ENCODE measurements at places on chromosomes 5 and 9.

- DNase-seq = no peak
Measured at GRCh38 chr5:172002310-172002709, 4.1 kb downstream of the FBXW11 start.

GRCh38 chr5:113166852-113167366, 190.3 kb downstream of the DCP2 start:
- DNase-seq = no peak

DNA sequence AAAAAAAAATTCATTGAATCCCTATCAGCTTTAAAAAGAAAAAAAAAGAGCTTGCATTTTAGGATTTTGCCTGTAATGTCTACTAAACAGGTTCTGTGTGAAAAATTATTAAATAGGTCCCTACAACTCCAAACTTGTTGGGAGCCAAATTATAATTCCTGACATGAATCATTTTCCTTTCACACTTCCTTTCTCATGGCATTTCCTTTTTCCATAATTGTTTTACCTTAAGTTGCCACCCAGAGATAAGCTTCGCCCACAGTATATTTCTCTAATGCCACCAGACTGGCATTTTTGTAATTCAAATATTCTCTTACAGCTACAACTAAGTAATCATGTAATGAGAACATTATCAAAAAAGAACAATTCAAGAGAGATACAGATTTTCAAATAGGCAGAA, 348.8 kb downstream of the EFNA5 start:
- no peak for DNase-seq

DNA sequence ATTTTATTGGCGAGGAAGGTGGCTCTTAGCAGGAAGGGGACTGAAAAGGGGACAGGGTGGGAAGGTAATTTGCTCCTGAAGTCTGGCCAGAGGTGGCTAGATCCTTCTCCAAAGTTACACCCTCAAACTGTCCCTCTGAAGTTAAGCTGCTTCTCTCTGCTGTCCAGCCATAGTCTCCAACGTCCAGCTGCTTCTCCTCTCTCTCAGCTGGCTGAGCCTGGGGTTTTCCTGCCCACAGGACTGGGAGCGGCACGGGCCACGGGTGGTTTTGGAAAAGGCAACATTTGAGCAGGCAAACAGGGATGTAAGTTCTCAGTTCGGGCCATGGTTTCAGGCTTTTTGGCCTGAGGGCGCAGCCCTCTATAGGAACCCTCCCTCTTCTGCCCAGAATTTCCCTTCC, 128.3 kb downstream of the YIPF5 start:
- DNase-seq = no peak

DNA sequence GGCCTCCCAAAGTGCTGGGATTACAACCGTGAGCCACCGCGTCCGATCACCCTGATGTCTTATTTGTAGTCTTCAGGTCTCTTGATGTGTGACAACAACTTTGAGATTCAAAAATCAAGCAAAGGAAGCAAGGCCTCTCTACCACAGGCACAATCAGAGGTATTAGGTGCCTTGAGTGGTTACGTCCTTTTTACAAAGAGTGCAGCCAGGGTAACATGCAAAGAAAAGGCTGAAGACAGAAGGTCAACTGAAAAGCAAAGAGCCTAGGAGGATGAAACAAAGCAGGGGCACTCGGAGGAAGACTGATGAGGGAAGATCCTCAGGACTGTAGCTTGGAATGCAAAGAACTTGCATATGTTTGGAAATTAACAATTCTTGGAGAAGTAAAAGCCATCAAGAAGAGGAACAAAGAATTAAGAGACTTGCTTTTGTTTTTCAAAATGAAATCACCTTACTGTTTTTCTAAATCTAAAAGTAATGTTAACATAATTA, 362.1 kb downstream of the EBF1 start:
- DNase-seq = no peak

GRCh38 chr9:78357165-78357873, 60.4 kb downstream of the PSAT1 start:
- no peak for DNase-seq

- DNase-seq = no peak
Measured at GRCh38 chr9:2208991-2209390, 193.8 kb downstream of the SMARCA2 start.

DNA sequence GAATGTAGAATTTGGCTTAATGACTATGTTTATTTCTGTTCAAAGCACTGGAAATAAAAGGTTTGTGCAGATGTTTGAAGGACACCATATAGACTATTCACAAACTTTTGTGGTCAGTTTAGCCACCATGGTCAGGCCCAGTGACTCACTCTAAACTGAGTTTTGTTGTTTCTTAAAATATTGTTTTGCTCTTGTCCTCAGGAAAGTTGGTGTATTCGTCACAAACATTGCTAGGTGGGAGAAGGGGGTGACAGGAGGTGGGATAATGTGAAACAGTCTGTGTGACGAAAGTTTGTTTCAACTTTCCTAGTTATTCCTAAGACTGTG, 35.0 kb upstream of the LIFR start:
- DNase-seq = no peak

GRCh38 chr5:107526-107925, 15.6 kb downstream of the PLEKHG4B start:
- no peak for DNase-seq

- no peak for DNase-seq
Measured at GRCh38 chr5:181233088-181233800, 10.2 kb downstream of the TRIM41 start.

DNA sequence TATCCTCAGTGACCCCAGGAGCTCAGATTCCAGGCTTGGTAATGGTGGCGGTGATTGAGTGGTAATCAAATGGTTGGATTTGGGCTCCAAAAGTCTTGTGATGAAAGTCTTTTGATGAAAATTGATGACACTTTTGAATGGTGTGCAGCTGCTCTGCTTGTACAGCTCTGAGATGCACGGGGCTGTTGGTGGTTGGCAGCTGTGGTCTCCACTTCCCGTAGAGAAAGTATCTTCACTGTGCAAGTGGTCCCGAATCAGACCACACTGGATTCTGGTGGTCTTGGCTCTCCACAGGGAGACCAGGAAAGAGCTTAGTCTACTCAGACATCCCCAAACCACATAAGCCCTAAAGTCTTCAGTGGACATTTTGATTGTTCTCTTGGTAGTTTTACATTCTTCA, 96.6 kb downstream of the MARCHF11 start:
- no peak for DNase-seq

- no peak for DNase-seq
Measured at GRCh38 chr9:14693251-14693861, at the start of gene ZDHHC21. TSS of gene ZDHHC21 (minus strand) at chr9:14693432. CDS start at chr9:14674340, 19,092 bp downstream.

DNA sequence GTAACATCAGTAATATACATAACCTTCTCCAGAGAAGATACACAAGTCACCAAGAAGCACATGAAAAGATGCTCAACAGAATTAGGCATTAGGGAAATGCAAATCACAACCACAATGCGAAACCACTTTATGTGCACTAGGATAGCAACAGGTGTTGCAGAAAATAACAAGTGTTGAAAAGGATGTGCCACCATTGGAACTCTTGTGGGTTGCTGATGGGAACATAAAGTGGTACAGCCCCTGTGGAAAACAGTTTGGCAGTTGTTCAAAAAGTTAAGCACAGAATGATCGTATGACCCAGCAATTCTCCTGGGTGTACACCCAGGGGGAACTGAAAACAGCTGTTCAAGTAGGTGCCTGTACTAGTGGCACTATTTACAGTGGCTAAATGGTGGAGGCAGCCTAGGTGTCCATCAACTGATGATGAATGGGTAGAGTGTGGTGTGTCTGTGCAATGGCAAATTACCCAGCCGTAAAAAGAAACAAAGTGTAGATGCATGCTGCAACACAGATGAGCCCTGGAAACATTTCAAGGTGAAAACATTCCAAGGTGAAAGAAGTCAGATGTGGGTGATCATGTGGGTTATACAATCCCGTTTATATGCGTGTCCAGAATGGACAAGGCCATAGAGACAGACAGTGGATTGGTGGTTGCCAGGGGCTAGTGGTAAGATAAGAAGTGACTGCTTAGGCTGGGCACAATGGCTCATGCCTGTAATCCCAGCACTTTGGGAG, 27.2 kb downstream of the CCDC69 start:
- no peak for DNase-seq

- DNase-seq = no peak
Measured at GRCh38 chr9:72786948-72787347, 165.9 kb downstream of the ALDH1A1 start.

DNA sequence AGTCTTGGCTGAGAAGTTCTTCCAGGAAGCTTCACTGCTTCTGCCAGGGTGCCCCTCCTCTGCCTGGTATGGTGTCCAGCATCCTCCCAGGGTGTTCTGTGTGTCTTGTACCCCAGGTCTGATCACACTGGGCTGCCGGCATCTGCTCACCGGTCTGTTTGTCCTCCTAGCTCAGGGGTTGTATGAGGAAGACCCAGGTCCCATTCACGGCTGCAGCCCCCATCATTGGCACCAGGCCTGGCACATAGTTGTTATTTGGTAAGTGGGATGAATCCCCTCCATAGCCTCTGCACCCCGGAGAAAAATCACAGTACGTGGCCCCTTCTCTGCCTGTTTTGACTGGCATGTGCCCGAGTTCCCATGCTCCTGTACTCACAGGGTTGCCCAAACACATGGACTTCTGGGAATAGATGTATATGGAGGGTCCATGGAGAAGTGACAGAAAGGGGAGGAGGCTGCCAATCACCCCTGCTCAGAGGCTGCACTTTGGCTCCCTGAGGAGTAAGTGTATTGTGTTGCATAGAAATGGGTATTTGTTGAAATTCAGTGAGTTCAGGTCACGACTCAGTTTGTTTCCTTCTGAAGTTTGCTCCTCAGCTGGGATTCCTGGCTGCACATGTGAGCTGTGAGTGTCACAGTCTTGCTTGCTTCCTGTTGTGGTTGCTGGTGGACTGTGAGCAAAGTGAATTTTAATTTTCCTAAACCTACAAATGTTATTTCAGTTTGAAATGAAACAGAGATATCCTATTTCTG, 96.2 kb downstream of the HSPA4 start:
- no peak for DNase-seq

GRCh38 chr5:69007163-69007562, 86.7 kb upstream of the SLC30A5 start:
- DNase-seq = no peak

DNA sequence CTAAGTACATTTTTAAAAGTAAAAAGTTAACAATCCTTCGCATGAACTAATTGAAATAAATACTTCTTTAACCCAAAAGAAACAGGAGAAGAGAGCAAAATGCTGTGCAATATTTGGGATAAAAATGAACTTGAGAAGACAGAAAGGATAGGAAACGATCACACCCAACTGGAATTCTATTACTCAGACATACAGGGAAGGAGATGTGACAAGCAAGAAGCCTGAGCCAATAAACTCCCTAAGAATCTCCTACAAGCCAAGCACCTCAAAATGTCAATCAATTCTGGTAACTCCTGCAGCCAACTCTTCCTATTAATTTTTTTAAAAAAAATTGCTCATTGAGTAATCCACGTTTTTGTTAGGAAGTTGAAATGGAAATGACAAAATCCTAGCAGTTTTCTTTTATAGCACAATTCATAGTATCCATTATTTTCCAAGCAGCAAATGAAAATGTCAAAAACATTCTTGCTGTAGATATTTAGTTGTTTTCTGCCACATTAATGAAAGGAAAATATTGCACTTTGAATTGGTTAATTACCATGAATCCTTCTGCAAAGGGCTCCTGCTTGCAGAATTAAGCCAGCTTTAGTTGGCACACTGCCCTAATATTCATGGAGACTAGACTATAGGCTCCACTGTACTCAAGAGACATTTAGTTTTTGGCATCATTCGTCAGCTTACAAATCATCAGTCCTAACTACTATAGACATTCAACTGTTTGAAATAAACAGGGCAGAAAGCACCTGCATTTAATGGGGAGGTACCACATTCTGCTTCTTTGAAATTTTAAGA, 89.0 kb downstream of the RFX3 start:
- no peak for DNase-seq

GRCh38 chr9:96567203-96567700, 52.4 kb downstream of the CDC14B start:
- no peak for DNase-seq

GRCh38 chr9:20683351-20684034, 566 bp upstream of the FOCAD start:
- DNase-seq = no peak

DNA sequence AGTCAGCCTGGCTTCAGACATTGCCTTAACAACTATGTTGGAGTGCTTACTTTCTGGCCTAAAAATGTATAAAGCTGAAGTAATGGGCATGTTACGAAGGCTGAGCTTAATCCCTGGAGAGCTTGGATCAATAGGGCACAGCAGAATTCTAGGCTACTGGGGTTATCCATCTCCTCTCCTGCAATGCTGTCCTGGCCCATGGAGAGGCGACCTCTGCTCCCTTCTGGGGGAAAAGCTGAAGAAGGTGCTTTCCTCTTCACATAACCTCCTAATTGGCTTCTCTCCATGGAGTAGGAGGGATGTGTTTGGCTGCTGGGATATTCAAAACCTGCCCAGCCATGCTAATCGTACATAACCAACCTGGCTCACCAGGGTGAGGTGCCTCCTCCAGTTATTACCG, 403.5 kb downstream of the DMRT2 start:
- no peak for DNase-seq
